GF-D8 (cell line): ENCODE measurements at places on chromosomes 2 and 18.

DNA sequence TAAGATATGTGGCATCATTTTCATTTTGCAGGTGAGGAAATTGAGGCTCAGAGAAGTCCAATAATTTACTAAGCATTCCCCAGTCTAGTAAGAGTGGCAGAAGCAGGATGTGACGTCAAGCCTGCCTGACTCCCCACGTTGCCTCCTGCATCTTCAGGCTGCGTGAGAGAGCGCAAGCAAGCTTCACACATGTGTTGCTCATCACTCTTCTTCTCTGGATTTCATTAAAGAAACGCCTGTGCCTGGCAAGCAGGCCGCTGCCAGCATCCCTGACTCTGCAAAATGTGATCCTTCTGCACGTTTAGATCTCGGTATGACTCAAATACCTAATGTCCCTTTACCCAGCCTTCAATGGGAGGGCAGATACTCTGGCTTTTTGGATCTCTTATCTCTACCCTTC lies 96.8 kb downstream of the PRKCE start:
- DNase-seq, result no peak

DNA sequence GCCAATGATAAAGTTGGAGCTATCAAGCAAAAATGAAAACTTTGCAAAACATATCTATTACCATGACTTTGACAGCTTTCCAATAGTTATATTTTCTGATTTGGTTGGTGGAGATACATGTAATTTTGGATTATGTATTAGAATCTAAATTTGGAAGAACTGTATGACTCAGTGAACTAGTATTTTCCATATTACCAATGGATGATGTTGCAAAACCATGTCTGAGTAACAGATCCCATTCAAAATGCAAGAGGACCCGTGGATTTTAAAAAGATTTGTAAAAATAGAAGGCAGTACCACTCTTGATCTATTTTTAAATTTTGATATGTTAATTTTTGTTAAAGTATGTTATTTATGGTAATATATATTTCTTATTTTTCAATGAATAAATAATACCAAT lies 83.0 kb downstream of the TAF4B start:
- DNase-seq, result no peak

DNA sequence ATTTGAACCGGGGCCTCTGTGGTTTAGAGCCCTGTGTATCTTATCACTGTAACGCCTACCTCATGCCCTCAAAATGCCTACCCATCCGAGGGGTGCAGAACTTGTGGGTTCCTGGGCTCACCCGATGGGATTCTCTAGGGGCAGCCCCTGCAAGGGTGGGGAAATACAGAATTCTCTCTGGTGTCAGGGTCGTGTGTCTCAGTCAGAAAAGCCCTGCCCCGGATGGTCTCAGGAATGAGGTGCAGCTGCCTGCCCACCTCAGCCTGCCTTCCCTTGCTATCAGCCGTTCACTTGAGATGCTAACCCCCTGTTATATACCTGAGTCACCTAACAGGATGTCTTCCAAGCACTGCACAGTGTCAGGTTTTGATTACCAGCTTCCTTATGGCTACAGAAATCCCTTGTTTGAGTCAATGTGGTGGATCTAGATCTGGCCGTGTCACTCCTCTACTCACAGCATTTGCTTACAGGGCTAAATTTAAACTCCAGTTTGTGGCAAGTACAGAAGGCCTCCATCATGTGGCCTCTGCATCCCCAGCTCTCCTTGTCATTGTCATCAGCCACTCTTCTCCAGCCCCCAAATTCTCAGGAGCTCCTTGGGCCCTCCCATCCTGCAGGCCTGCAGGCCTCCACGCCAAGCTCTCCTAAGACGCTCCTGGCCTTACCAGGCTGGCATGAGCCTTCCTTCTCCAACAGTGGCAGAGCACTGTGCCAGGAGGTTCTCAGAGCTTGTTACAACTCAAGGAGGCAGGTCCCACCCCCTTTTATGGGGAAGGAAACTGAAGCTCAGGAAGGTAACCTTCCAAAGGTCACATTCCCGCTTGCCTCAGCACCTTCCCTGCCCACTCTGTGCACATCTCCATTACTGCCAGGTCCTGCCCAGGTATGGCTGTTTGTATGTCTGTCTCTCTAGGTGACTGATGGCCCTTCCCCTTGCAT lies 14.3 kb upstream of the MAP3K2 start:
- no peak for DNase-seq

GRCh38 chr2:12152888-12153287 lies 406.5 kb downstream of the LPIN1 start:
- no peak for DNase-seq

DNA sequence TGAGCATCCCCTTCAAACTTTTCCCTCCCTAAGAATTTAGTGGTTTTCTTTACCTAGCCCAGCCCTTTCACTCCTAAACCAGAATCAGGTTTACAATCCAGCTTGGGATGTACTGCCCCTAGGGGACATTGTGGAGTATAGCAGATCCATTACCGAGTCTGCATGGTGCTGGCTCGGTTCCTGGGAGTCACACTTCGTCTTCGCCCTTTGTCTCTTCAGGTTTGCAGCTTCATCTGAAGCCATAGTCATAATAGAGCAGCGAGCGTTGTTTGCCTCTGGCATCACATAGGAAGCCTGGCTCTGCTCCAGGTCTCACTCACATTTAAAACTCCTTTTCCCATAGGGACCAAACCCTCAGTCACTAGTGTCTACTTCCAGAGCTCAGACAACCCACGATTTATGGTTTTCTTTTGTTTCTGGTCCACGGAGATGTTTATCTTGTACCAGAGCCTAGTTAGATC lies 16.8 kb upstream of the LYPD6 start:
- no peak for DNase-seq

- DNase-seq, result peak; percentile 5
Observed at GRCh38 chr2:236988690-236989624, 96.7 kb upstream of the COPS8 start.

DNA sequence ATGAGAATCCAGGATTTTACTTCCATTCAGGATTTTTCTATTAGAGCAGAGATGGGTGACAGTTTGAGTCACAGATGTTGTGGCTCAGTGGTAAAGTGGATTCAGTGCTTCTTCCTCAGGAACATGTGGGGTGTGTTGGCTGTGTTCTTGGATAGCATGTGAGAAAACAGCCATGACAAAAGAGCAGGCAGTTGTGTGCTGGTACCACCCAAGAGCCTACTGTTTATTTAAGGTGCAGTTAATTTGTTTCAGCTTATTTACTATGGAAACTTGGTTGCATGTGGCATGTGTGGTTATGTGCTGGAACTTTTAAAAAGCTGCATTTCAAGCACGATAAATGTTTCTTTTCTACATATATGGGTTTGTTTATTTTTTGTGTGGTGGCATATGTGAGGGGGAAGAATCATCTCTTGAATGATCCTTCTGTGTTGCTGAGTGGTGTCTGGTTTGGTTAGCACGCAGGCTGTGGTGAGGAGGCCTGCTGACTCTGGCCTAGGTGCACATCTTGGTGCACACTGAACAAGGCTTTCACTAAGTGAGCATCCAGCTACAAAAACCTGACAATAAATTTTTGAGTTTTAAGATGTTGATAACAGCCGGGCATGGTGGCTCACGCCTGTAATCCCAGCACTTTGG lies 67.3 kb downstream of the SPTBN1 start:
- DNase-seq, result no peak

- DNase-seq, result no peak
Observed at GRCh38 chr2:188726626-188727247, 247.4 kb upstream of the COL3A1 start.

- DNase-seq, result no peak
Observed at GRCh38 chr2:172704072-172704936, 31.3 kb upstream of the RAPGEF4 start.

- no peak for DNase-seq
Observed at GRCh38 chr18:39842366-39842914, 2112.6 kb upstream of the PIK3C3 start.

DNA sequence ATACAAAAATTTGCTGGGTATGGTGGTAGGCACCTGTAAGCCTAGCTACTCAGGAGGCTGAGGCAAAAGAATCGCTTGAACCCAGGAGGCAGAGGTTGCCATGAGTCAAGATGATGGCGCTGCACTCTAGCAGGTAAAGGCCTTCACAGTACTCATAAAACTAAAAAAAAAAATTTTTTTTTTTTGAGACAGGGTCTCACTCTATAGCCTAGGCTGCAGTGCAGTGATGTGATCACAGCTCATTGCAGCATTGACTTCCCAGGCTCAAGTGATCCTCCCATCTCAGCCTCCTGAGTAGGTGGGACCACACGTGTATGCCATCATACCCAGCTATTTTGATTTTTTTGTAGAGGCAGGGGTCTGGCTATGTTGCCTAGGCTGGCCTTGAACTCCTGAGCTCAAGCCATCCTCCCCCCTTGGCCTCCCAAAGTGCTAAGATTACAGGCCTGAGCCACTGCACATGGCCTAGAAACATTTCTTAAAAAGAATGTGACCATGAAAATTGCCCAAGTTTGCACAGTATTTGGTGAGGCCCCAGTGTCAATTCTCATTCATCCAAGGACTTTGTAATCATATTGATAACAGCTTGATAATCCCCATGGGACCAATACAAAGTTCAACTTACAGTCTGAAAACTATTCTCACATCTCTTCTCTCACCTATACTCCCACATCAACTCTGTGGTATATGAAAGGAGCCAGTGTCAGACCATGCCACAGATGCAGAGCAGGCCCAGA lies 64.2 kb upstream of the MYCN start:
- no peak for DNase-seq

- DNase-seq, result no peak
Observed at GRCh38 chr2:203535078-203535783, at the start of gene RAPH1. RAPH1 (minus strand) TSS chr2:203535301; CDS start chr2:203495353, 39,948 bp downstream.

DNA sequence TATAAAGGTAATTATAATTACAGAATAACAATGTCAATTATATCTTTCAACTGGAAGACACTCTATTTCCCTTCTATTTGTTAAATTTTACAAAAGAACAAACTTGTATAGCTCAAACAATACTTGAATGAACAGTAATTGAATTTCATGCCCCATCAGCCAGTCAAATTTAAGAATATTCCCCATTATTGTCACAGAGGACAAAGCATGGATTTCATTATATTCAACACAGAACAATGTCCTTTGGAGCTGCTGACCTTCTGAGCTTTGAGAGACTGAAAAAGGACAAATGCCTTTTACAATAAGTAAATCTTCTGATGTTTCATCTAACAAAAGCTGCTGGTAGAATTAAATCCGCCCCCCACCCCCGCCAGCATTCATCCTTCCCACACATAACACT lies 187.5 kb upstream of the MC4R start:
- no peak for DNase-seq

GRCh38 chr2:229627728-229628127 lies 86.6 kb downstream of the DNER start:
- no peak for DNase-seq

DNA sequence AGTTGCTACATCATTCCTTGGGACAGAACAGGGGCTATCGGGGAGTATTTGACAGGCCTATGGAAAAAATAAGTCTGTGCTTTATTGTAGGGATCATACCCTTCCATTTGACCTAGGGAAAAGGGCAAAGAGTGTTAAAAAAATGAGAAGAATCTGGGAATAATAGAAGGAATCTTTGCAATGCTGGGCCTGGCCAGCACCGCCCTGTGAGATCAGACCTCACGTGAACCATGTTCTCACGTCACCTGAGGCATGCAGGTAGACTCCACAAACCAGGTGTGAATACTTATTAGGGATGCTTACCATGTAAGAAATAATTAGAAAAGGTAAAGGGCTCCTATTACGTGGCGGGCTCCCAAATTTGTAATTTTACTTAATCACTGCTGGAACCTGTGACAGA lies 177.5 kb upstream of the GATA6 start:
- no peak for DNase-seq

GRCh38 chr18:71287268-71287667 lies 998.4 kb downstream of the SOCS6 start:
- no peak for DNase-seq

- no peak for DNase-seq
Observed at GRCh38 chr2:150528861-150529801, 41.7 kb upstream of the RND3 start.

DNA sequence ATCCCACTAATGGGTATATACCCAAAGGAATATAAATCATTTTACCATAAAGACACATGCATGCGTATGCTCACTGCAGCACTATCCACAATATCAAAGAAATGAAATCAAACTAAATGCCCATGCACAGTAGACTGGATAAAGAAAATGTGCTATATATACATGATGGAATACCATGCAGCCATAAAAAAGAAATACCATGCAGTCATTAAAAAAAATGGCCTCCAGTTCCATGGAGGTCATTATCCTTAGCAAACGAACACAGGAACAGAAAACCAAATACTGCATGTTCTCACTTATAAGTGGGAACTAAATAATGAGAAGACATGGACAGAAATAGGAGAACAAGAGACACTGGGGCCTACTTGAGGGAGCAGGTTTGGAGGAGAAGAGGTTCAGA lies 53.6 kb upstream of the SERTAD2 start:
- no peak for DNase-seq
